Activated CD4-positive, CD25-positive, alpha-beta regulatory T cell treated with anti-CD3 and anti-CD28 coated beads, Interleukin-2, amount 50 U/mL, for 72 hours (primary cell): ENCODE measurements at places on chromosomes 5 and 9.

DNA sequence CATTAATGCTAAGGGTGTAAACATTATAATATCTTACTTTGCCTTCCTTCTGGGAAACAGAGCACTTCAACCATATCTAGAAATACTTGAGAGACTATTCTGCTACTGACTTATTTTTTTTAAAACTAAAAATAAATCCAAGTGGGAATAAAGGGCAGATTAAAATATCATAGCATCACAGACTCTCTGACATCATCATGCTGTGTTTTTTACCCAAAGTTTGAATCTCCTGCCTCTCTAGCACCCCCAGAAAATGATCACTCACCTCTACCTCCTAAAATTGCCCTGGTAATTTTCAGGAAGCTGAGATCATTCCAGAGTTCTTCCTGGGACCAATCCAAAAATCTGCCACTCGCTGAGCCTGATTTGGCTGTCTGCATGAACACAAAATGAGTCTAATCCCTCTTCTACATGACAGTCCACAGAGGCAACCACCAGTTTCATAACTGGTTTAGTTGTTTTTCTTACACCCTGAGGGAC is 813.8 kb upstream of the DMAC1 start:
- DNase-seq: no peak

- DNase-seq: no peak
Observed at GRCh38 chr5:113178073-113178779, 201.6 kb downstream of the DCP2 start.

DNA sequence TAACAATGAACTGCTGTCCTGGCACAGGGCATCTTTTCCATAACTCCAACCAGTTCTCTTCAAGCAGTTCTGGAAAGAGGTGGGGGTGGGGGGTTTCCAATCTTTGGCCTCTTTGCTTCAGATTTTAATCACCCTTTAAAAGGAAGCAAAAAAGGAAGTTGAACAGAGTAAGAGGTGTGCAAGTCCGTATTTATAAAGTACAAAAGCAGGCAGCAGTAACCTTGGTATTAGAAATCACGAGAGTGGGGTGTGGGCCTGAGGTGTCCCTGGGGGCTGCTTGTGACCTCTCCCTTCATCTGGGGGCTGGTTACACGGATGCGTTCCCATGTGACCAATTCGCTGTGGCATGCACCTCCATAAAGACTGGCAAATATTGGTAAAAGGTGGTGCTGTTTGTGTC is 70.5 kb downstream of the PTCH1 start:
- no peak for DNase-seq

GRCh38 chr9:108911820-108912219 is 22.1 kb downstream of the ELP1 start:
- no peak for DNase-seq

DNA sequence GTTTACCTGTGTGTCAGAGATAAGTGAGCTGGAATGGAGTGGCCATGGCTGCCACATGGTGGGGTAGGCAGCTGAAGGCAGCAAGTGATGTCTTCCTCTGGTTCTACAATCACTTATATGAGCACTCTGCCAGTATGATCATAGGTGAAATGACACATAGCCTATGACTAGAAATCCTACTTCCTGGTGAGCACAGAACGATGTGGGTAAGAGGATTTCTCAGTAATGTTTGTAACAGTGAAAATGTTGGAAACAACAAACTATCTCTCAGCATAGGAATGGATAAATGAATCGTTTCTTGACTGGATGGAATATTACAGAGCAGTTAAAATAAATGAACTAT is 187.0 kb upstream of the S1PR3 start:
- DNase-seq: no peak

- no peak for DNase-seq
Observed at GRCh38 chr5:149781612-149782011, 51.5 kb downstream of the PPARGC1B start.

DNA sequence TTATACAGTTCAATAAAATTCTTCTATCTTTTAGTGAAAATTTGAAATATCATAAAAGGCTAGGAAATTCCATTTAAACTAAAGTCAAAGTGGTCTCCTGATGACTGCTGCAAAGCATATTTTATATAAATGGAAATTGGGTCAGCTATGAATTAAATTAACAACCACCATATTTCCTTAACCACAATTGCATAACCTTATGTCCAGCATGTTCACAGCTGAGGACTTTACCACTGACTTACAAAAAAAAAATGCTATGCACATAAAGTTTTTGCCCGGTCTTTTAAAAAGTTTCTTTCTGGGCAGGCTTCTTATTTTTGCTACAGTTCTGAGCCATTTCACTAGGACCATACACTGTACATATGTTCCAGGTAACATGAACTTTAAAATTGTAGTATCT is 208.6 kb upstream of the RGMB start:
- DNase-seq: no peak

GRCh38 chr9:99628285-99628684 is 193.4 kb upstream of the NR4A3 start:
- DNase-seq: no peak

- no peak for DNase-seq
Observed at GRCh38 chr5:179301796-179302195, 43.5 kb downstream of the ADAMTS2 start.
